ENCODE measurements at places on chromosomes 5 and 9.
A peak's percentile ranks its signal among the peaks of the same experiment; 100 is the strongest.

DNA sequence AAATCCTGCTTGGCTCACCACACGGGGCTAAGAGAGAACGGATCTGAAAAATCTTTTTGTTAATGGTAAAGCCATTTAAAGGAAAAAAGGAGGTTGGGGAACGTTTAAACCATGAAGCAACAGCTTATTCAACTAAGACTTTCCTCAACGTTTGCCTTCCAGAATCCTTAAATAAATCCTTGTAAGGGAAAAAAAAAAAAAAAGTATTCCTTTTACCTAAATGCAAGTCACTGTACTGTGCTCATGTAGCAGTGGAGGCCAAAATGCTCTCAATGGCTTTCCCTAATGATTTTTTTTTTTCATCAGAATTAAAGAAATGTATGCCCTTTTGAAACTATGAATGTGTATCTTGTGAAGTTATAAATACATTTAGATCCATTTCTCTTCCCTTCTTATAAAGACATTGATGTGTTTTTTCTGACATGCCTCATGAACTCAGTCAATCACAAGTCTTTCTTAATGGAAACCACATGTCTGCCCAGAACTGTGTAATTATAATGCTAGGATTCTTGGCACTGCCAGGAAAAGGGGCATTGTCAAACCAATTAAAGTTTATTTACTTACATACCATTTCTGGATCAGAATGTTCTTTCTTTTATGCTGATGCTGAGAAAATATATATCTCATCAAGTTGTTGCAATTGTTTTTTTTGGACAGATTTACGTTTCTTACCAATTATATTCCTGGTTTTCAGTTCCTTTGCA is 107.5 kb downstream of the EBF1 start:
- no peaks in the 10 kb centered on the region for H3K4me1 ChIP-seq
- no peak overlapping the region for H3K27ac ChIP-seq

DNA sequence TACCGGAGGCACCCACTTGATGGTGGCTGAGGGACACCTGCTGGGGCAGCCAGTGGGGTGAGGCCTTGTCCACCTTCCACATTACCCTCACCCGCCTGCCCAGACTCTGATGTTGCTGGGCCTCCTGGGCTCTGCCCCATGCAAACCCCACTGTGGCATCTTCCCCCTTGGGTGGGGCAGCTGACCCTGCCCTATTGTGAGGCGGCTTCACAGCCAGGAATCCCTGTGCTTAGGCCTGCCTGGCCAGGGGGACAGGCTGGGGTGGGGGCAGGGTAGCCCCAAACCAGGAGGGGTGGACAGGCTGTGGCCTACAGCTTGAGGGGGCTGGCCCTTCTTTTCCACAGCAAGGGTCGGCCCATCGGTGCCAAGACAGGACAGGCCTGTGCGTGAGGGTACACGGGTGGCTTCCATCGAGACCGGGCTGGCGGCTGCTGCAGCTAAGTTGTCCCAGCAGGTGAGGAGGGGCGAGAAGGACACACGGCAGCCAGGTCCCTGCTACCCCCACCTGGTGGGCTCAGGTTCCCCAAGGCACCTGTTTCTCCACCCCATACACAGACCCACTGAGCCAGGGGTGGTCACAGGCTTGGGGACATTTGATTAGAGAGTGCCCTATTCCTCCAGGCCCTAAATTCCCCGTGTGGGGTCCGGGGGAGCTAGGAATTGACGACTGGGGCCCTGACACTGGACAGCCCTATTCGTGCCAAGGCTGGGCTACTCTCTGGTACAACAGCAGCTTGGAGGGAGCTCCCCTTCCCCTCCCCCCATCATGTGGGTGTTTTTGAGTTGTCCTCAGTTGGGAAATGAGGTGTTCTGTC is 99.2 kb downstream of the PHF2 start:
- no peak overlapping the region for H3K4me3 ChIP-seq
- no peaks in the 10 kb centered on the region for H3K4me1 ChIP-seq
- no peaks in the 10 kb centered on the region for H3K27me3 ChIP-seq
- no peak for DNase-seq
- H3K36me3 ChIP-seq: peaks cover 15% of the 10 kb centered on the region
- H3K27ac ChIP-seq: no peak overlapping the region

GRCh38 chr5:150438873-150439546 is 10.5 kb downstream of the RPS14 start:
- no peaks in the 10 kb centered on the region for H3K27me3 ChIP-seq
- no peak overlapping the region for H3K4me3 ChIP-seq
- DNase-seq: no peak

GRCh38 chr5:9062873-9063272 is 483.0 kb downstream of the SEMA5A start:
- no peak for DNase-seq
- no peaks in the 10 kb centered on the region for H3K4me1 ChIP-seq
- H3K27ac ChIP-seq: no peak overlapping the region
- H3K4me3 ChIP-seq: no peak overlapping the region
- H3K36me3 ChIP-seq: no peaks in the 10 kb centered on the region
- H3K27me3 ChIP-seq: no peaks in the 10 kb centered on the region

DNA sequence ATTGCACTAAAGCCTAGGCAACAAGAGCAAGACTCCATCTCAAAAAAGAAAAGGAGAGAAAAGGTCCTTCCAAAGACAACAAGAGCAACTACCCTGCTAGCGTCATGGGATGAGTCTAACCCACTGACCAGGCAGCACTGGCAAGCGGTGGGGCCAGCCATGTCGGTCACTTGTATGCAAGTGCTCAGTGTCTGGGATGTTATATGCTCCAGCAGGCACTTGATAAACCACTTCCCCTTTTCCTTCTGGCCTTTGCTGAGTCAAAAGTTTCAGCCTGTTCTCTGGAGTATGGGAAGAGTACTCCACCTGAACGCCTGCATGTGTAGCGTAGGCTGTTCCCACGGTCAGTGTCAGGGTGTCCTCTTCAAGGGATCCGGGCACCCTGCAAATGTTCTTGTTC is 9.2 kb upstream of the MXD3 start:
- no peaks in the 10 kb centered on the region for H3K27me3 ChIP-seq
- DNase-seq: no peak
- H3K36me3 ChIP-seq: peaks cover 17% of the 10 kb centered on the region
- no peak overlapping the region for H3K27ac ChIP-seq
- H3K4me1 ChIP-seq: peaks cover 19% of the 10 kb centered on the region

GRCh38 chr5:10424124-10424731 is 17.5 kb upstream of the ROPN1L start:
- DNase-seq: peak; percentile 36
- H3K27me3 ChIP-seq: no peaks in the 10 kb centered on the region
- peaks cover 58% of the 10 kb centered on the region for H3K36me3 ChIP-seq
- no peak overlapping the region for H3K27ac ChIP-seq
- no peak overlapping the region for H3K4me3 ChIP-seq

- peaks cover 9% of the 10 kb centered on the region for H3K4me1 ChIP-seq
- H3K27ac ChIP-seq: peak overlapping the region; percentile 31
- no peak overlapping the region for H3K4me3 ChIP-seq
- peaks cover 7% of the 10 kb centered on the region for H3K36me3 ChIP-seq
Observed at GRCh38 chr9:2849941-2850340, 6.0 kb upstream of the PUM3 start.

DNA sequence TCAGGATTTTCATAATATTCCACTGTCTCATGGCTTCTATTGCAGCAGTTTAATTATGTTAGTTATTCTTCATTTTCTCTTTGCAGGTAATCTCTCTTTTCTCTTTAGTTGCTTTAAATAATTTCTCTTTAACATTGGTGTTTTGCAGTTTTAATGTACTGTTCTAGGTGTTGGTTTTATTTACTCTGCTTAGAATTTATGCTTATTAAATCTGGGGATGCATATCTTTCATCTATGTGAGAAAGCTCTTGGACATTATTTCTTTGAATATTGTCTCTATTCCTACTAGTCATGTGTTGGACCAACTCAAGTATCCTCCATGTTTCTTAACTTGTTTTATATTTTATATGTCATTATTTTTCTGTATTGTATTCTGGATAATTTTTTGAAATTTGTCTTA is 218.7 kb upstream of the TUT7 start:
- no peak overlapping the region for H3K27ac ChIP-seq
- H3K36me3 ChIP-seq: no peaks in the 10 kb centered on the region
- DNase-seq: no peak
- H3K4me3 ChIP-seq: no peak overlapping the region
- no peaks in the 10 kb centered on the region for H3K27me3 ChIP-seq

GRCh38 chr5:28404363-28405071 is 1366.1 kb upstream of the CDH9 start:
- no peaks in the 10 kb centered on the region for H3K4me1 ChIP-seq
- H3K36me3 ChIP-seq: no peaks in the 10 kb centered on the region
- H3K27me3 ChIP-seq: no peaks in the 10 kb centered on the region
- no peak overlapping the region for H3K4me3 ChIP-seq
- H3K27ac ChIP-seq: no peak overlapping the region

GRCh38 chr9:94908583-94909249 is 182.2 kb downstream of the AOPEP start:
- no peaks in the 10 kb centered on the region for H3K27me3 ChIP-seq
- peaks cover 1% of the 10 kb centered on the region for H3K36me3 ChIP-seq
- peaks cover 2% of the 10 kb centered on the region for H3K4me1 ChIP-seq
- DNase-seq: no peak
- H3K27ac ChIP-seq: no peak overlapping the region

DNA sequence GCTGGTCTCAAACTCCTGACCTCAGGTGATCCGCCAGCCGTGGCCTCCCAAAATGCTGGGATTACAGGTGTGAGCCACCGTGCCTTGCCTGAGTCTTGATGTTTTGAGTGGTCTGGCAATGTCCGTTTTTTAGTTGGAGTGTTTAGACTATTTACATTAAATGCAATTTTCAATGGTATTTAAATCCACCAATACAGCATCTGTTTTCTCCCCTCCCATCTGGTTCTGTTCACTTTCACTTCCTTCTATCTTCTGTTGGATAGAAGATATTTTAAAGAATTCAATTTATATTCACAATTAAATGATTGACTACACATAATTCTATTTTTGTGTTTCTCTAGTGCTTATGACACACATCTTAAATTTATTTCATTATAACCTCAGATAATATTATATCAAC is 26.0 kb upstream of the PCAT7 start:
- no peak overlapping the region for H3K27ac ChIP-seq
- no peaks in the 10 kb centered on the region for H3K36me3 ChIP-seq
- peaks cover 12% of the 10 kb centered on the region for H3K27me3 ChIP-seq
- H3K4me1 ChIP-seq: no peaks in the 10 kb centered on the region
- no peak overlapping the region for H3K4me3 ChIP-seq
- DNase-seq: no peak

GRCh38 chr5:117463881-117464570 is 889.4 kb upstream of the SEMA6A start:
- no peak for DNase-seq
- no peak overlapping the region for H3K27ac ChIP-seq
- no peak overlapping the region for H3K4me3 ChIP-seq
- no peaks in the 10 kb centered on the region for H3K36me3 ChIP-seq
- H3K27me3 ChIP-seq: no peaks in the 10 kb centered on the region

DNA sequence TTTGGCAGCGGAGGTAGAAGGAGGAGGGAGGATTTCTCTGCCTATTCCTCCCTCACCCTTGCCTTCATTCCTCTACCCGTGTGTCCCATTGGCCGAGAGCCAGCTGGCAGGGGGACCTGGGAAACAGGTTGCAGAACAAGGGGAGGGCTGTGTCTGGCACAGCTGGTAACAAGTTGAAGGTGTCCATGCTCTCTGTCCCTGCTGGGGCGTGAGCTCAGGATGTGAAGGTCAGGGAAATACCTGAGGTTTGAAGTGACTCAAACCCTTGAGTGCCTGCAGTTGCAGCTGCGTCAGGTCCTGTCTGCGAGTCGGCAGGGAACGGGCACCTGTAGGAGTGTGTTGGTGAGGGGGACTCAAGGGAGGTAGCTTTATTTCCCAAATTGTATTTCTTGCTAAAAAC is 16.2 kb downstream of the MIGA2 start:
- H3K4me3 ChIP-seq: no peak overlapping the region
- H3K4me1 ChIP-seq: no peaks in the 10 kb centered on the region
- H3K36me3 ChIP-seq: peaks cover 6% of the 10 kb centered on the region
- no peak overlapping the region for H3K27ac ChIP-seq
- no peak for DNase-seq

- no peak for DNase-seq
- peaks cover 6% of the 10 kb centered on the region for H3K4me1 ChIP-seq
- H3K4me3 ChIP-seq: no peak overlapping the region
- H3K27ac ChIP-seq: no peak overlapping the region
Observed at GRCh38 chr5:59180515-59180914, 597.6 kb downstream of the RAB3C start.

DNA sequence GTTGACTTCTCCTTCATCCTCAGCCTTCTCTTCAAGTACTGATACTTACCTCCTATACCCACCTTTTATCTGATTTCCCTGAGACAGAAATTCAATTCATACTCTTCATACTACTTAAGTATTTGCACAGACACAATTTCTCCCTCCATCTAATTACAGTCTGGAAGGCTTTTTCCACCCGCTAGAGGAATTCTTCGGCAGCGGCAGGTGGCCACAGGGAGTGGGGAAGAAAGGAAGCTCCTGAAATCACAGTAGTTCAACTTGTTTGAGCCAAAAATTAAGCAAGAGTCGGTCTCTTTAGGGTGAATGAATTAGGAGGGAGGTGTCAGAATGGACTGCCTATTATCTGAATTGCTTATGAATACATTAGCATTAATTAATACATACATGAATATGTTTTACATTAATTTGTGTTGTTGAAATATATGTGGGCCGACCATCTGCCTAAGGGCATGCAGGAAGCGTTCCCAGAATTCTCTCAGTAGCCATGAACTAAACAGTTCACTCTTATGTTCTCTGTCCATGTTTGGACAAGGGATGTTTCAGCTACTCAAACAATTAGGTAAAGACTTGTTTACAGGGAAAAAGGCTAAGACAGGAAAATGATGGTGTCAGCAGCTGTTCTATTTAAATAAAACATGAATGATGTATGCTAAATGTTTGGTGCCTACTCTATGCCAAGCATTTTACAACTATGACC is 101.4 kb upstream of the SMARCA2 start:
- DNase-seq: no peak
- H3K4me1 ChIP-seq: peaks cover 4% of the 10 kb centered on the region

- peak overlapping the region; percentile 96 for H3K27ac ChIP-seq
- H3K4me1 ChIP-seq: peaks cover 89% of the 10 kb centered on the region
- H3K36me3 ChIP-seq: peaks cover 13% of the 10 kb centered on the region
- no peaks in the 10 kb centered on the region for H3K27me3 ChIP-seq
- no peak for DNase-seq
Observed at GRCh38 chr5:39189292-39189955, 29.9 kb downstream of the FYB1 start.

- no peak overlapping the region for H3K27ac ChIP-seq
- H3K4me3 ChIP-seq: no peak overlapping the region
- DNase-seq: no peak
- H3K27me3 ChIP-seq: no peaks in the 10 kb centered on the region
- peaks cover 17% of the 10 kb centered on the region for H3K36me3 ChIP-seq
Observed at GRCh38 chr9:92659601-92660000, 10.3 kb downstream of the IPPK start.

- no peaks in the 10 kb centered on the region for H3K4me1 ChIP-seq
- H3K4me3 ChIP-seq: no peak overlapping the region
- no peak overlapping the region for H3K27ac ChIP-seq
- DNase-seq: no peak
- no peaks in the 10 kb centered on the region for H3K27me3 ChIP-seq
- H3K36me3 ChIP-seq: peaks cover 2% of the 10 kb centered on the region
Observed at GRCh38 chr9:23887781-23888180, 61.7 kb upstream of the ELAVL2 start.

GRCh38 chr5:72681781-72682180 is 134.7 kb upstream of the TNPO1 start:
- no peak overlapping the region for H3K27ac ChIP-seq
- no peak overlapping the region for H3K4me3 ChIP-seq
- H3K27me3 ChIP-seq: peaks cover 8% of the 10 kb centered on the region
- no peaks in the 10 kb centered on the region for H3K36me3 ChIP-seq
- no peak for DNase-seq

GRCh38 chr5:129459450-129459776 is 685 bp upstream of the ADAMTS19 start:
- peaks cover 9% of the 10 kb centered on the region for H3K4me1 ChIP-seq
- no peak overlapping the region for H3K27ac ChIP-seq
- H3K4me3 ChIP-seq: no peak overlapping the region
- H3K36me3 ChIP-seq: no peaks in the 10 kb centered on the region

Measured in activated CD8-positive, alpha-beta T cell treated with anti-CD3 and anti-CD28 coated beads for 36 hours (primary cell).